ENCODE measurements at places on chromosomes 5 and 9. TPM values are rescaled to one million over a fixed set of nuclear protein-coding genes. Genes with fewer than 3 reads are reported as not detected.
A peak's percentile ranks its signal among the peaks of the same experiment; 100 is the strongest.

CDO1 gene
- polyA plus RNA-seq: 270 TPM

LPCAT1 gene
- polyA plus RNA-seq: 7.7 TPM

FOXD1 gene
- polyA plus RNA-seq: not detected

LRRC14B gene
- polyA plus RNA-seq: not detected

CCDC192 gene
- not detected for polyA plus RNA-seq

CRAT gene
- polyA plus RNA-seq: 108 TPM

GRCh38 chr5:135218486-135218755 lies 180.6 kb downstream of the MACROH2A1 start:
- DNase-seq: no peak
- H3K27ac ChIP-seq: no peak overlapping the region
- no peaks in the 10 kb centered on the region for H3K27me3 ChIP-seq
- no peaks in the 10 kb centered on the region for H3K4me1 ChIP-seq

DNA sequence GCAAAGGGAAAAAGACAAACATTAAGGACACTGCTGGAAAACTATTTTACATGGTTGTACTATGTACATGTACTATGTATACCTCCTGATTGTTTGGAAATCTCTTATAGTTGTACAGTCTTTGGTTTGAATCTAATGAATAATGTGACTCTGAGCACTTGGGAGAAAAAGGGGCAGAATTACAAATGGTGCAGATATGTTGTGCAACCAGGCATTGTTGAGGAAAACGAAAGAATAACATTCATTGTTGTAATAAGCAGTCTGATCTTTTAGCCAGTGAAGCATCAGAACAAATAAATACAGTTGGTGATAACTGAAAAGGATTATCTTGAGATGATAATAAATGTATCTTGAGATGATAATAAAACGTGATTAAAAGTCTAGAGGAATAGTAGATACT lies 87.2 kb downstream of the CSNK1G3 start:
- peaks cover 16% of the 10 kb centered on the region for H3K36me3 ChIP-seq
- H3K4me1 ChIP-seq: no peaks in the 10 kb centered on the region
- H3K27ac ChIP-seq: no peak overlapping the region
- H3K4me3 ChIP-seq: no peak overlapping the region
- DNase-seq: no peak
- H3K27me3 ChIP-seq: no peaks in the 10 kb centered on the region

DNA sequence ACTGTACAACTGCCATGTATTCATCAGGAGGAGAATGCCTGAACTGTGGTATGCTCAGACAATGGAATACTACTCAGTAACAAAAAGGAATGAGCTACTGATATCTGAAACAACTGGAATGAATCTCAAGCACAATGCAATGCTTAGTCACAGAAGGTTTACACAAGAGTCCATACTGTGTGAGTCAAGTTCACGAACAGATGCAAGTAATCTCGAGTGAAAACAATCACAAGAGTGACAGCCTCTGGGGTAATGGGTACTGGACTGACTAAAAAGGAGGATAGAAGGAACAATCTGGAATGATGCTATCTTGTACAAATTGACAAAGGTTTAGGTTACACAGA lies 19.5 kb upstream of the GOLGA1 start:
- no peaks in the 10 kb centered on the region for H3K36me3 ChIP-seq
- H3K4me1 ChIP-seq: no peaks in the 10 kb centered on the region
- no peaks in the 10 kb centered on the region for H3K27me3 ChIP-seq
- H3K4me3 ChIP-seq: no peak overlapping the region
- no peak overlapping the region for H3K27ac ChIP-seq
- DNase-seq: no peak

- peaks cover 2% of the 10 kb centered on the region for H3K4me1 ChIP-seq
- H3K27ac ChIP-seq: no peak overlapping the region
- no peak for DNase-seq
- H3K36me3 ChIP-seq: no peaks in the 10 kb centered on the region
- H3K4me3 ChIP-seq: no peak overlapping the region
Measured at GRCh38 chr5:148973455-148973854, 89.4 kb downstream of the SH3TC2 start.

DNA sequence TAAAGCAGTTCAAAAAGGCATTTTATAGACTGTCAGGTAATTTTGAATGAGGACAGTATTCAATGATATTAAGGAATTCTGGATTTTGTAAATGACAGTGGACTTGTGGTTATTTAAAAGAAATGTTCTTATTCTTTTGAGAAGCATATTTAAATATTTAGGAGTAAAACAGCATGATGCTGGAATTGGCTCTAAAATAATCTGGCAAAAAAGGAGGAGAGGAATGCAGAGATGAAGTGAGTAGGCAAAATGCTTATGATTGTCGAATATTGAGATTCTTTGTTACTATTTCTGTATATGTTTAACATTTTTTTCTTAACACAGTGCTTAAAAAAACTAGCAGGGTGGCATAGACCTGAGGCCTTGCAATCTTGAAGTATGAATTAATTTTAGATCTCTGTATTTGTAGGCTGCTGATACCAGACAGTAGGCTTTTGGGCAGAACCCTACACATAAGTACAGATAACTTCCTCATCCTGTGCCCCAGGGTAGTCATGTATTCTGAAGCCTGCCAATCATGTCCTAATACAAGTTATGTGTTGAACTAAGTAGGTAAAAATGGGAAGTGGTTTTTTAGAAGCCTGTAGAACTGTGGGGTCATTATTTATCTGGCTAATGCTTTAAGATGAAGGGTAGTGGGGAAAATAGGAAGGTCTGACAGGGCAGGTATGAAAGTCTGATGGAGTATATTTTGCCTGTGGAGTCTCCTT lies 9.4 kb downstream of the CD180 start:
- H3K27me3 ChIP-seq: no peaks in the 10 kb centered on the region
- H3K36me3 ChIP-seq: no peaks in the 10 kb centered on the region
- H3K4me3 ChIP-seq: no peak overlapping the region
- no peak overlapping the region for H3K27ac ChIP-seq
- no peak for DNase-seq

DNA sequence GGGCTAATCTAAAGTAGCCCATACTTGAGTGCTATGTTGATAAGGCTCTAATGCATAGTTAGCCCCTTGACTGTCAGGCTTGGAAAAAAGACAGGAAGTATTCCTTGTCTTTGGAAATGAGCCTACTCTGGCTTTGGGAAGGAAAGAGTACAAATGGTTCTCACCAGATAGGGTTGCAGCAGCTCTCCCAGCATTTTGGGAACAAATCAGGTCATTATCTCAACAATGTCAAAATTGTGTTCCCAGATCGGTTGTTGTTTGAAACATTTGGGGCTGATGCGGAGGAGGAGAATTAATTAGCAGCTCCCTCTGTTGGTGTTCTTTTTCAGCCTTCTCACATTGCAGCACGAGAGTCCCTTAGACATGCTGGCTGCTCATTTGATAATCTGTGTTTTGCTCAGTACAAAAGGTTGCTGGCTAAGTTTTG lies 294.7 kb upstream of the DMRT1 start:
- no peaks in the 10 kb centered on the region for H3K27me3 ChIP-seq
- peak overlapping the region; percentile 33 for H3K27ac ChIP-seq
- no peaks in the 10 kb centered on the region for H3K4me1 ChIP-seq

DNA sequence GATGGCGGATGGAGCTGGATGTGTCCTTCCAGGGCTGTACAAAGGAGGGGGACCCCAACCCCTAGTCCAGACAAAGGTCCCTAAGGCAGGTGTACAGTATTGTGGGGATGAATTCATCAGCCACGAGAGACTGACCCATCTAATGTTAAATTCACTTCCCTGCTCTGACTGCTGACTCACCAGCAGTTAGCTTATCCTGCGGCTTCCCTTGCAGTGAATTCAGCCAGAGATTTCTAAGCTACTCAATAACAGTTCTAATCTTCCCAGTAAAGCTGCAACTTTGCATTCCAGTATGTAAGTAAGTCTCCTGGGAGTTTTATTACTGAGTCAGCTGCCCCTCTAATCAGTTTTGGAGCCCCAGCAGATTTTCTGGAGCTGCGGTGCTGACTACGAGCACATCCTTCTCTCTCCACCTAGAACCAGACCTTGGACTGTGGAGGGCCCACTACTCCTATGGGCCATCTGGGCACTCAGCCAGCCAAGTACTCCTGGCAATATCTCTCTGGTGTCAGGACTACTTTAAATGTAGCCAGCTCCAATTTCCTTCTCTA lies 16.1 kb downstream of the B4GALT1 start:
- peak overlapping the region; percentile 14 for H3K27ac ChIP-seq
- no peaks in the 10 kb centered on the region for H3K36me3 ChIP-seq
- no peak overlapping the region for H3K4me3 ChIP-seq
- H3K4me1 ChIP-seq: peaks cover 34% of the 10 kb centered on the region
- no peak for DNase-seq

DNA sequence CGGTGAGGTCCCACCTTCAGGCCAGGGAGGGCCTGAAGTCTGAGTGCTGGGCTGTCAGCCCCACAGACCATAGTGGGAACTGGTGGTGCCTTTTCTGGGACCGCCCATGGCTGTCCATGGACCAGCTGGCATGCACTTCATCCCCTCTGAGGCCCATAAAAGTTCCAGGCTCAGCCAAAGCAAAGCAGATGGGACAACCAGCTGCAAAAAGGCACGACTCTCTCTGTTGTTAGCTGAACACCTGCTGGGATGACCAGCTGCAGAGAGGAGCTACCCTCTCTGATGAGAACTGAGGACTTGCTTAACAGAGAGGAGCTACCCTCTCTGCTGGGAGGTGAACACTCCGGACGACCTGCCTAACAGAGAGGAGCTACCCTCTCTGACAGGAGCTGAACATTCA lies 844.3 kb upstream of the DMAC1 start:
- no peak for DNase-seq
- no peak overlapping the region for H3K27ac ChIP-seq
- no peaks in the 10 kb centered on the region for H3K4me1 ChIP-seq

DNA sequence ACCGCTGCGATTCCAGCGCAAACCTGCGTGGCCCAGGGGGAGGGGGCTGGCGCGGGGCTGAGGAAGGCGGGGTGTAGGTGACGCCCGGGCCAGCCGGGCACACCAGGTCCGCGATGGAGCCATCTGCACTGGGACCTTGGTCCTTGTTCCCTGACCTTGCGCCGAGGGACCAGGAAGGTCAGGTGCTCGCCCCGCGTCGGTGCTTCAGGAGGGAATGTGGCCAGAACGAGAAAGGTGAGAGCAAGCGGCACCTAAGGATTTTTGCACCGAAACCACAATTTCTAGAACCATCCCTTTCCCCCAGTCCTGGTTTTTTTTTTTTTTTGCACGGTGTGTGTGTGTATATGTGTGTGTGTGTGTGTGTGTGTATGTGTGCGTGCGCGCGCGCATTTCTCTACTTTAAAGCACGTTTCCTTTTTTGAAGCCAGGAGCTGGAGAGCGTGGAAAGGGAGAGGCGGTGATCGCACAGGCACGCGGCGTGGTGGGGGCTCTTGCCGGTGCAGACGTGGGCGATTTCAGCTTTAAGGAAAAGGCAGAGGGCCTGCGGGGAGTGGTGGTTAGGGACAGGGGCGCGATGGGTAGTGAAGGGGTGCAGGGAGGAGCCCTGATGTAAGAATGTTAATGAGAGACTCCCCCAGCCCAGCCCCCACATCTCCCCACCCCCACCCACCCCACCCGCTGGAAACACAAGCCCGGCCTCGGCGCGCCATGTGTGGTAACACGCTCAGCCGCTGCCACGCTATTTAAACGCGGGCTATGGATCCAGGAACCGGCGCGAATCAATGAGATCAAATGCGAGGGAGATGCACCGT lies at the start of gene NPR3:
NPR3 (plus strand) TSS at position 772 of the 812 bp plus-strand sequence. CDS start 456 bp downstream, outside the sequence.
- peak within 1 kb of the TSS; percentile 77 for H3K27ac ChIP-seq
- H3K4me1 ChIP-seq: peaks cover 26% of the 10 kb centered on the region
- H3K36me3 ChIP-seq: no peaks in the 10 kb centered on the region
- H3K4me3 ChIP-seq: peak within 1 kb of the TSS; percentile 90
- DNase-seq: peak; percentile 44
- no peaks in the 10 kb centered on the region for H3K27me3 ChIP-seq

DNA sequence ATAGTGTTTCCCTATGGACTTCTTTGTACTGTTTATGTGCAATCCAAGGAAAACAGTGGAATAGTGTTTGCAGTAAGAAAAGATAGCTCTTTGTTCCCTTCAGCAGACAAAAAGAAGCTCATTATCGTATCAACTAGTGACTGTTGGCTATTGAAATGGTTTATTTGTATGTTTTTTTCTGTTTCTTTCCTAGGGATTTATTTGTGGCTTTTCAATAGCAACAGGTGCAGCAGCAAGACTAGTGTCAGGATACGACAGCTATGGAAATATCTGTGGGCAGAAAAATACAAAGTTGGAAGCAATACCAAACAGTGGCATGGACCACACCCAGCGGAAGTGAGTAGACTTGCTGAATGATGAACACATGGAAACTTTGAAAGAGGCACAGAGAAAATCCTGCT lies 65.1 kb downstream of the SLC44A1 start:
- no peak overlapping the region for H3K27ac ChIP-seq
- H3K36me3 ChIP-seq: peaks cover 3% of the 10 kb centered on the region
- no peak for DNase-seq
- no peaks in the 10 kb centered on the region for H3K27me3 ChIP-seq
- no peaks in the 10 kb centered on the region for H3K4me1 ChIP-seq
- H3K4me3 ChIP-seq: no peak overlapping the region

DNA sequence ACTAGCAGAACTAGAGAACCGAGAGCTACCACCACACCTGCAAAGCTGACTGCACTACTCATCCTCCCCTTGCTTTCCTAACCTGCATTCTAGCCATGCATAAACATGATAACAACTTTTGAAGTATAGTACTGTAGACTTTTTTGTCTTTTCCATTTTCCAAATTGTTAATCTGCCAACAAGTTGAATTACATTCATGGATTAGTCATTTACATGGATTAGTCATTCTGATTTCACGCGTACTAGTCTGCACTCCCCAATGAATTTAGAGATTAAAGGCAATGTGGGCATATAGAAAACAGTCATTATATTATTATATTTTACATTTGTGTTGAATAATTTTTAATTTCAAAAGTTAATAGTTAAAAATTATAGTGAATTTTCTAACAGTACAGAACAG lies 81.4 kb downstream of the EDIL3 start:
- H3K27me3 ChIP-seq: no peaks in the 10 kb centered on the region
- H3K4me3 ChIP-seq: no peak overlapping the region
- H3K4me1 ChIP-seq: no peaks in the 10 kb centered on the region
- no peak for DNase-seq
- no peak overlapping the region for H3K27ac ChIP-seq

- no peak for DNase-seq
- H3K27me3 ChIP-seq: no peaks in the 10 kb centered on the region
- H3K27ac ChIP-seq: no peak overlapping the region
- H3K4me1 ChIP-seq: peaks cover 14% of the 10 kb centered on the region
- no peaks in the 10 kb centered on the region for H3K36me3 ChIP-seq
- no peak overlapping the region for H3K4me3 ChIP-seq
Measured at GRCh38 chr5:32439086-32439642, 5.4 kb downstream of the ZFR start.

DNA sequence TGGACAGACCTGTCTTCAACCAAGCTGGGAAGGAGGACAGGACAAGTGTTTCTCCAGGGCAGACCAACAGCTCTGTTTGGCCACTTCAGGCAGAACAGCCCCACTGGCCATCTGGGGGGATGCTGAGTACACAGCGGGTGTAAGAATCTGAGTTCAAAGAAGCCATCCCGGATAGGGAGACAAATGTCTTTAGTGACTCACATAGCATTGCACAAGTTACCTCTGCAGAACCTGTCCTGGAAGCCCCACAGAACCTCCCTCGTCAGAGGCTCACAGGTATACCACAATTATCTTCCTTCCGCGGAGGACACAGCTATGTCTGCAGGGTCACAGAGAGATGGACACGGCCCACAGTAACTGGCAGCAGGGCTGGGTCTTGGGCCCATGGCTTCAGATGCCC lies 2.0 kb downstream of the OR2V2 start:
- peaks cover 14% of the 10 kb centered on the region for H3K27me3 ChIP-seq
- no peak overlapping the region for H3K4me3 ChIP-seq
- no peaks in the 10 kb centered on the region for H3K4me1 ChIP-seq
- H3K27ac ChIP-seq: no peak overlapping the region

Data from liver (tissue), 10 donors.